CD4-positive, alpha-beta memory T cell (primary cell): ENCODE measurements at places on chromosomes 7 and 10. TPM values are rescaled to one million over a fixed set of nuclear protein-coding genes. Genes with fewer than 3 reads are reported as not detected.

Gene IL6
- not detected for polyA plus RNA-seq

Gene NPC1L1
- not detected for polyA plus RNA-seq

Gene NUTM2B
- polyA plus RNA-seq: 0.14 TPM

Gene CNPY1
- polyA plus RNA-seq: not detected

Gene GPR26
- not detected for polyA plus RNA-seq

DNA sequence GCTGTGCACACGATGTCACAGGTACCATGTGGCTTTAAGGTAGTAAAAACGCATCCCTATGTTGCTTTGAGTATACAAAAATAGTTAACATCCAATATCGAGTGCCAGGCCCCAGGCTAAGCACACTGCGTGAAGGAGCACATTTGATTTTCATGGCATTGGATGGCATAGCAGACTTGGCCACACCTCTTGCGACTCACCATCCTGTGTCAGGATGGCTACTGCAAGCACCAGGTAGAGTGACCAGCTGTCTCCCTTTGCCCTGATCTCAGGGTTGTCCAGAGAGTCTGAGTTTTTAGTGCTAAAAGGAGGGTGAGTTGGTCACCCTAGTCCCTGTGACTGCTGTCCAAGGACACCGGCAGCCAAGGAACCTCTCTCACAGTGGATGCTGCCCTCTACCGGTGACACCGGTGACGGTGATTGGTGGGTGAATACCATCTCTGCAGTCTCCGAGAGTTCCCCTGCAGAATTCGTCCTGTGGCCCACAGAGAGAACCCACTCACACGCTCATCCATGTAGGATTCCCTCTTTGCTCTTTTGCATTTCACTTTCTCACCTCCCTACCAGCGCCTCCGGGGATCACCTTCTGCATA is 76.1 kb downstream of the BICC1 start:
- H3K36me3 ChIP-seq: no peaks in the 10 kb centered on the region
- no peaks in the 10 kb centered on the region for H3K27me3 ChIP-seq
- no peak overlapping the region for H3K27ac ChIP-seq
- no peak for DNase-seq
- no peak overlapping the region for H3K4me3 ChIP-seq

GRCh38 chr10:51156926-51157325 is 82.6 kb downstream of the PRKG1 start:
- H3K27ac ChIP-seq: no peak overlapping the region
- H3K4me1 ChIP-seq: no peaks in the 10 kb centered on the region
- H3K36me3 ChIP-seq: no peaks in the 10 kb centered on the region
- H3K27me3 ChIP-seq: no peaks in the 10 kb centered on the region

DNA sequence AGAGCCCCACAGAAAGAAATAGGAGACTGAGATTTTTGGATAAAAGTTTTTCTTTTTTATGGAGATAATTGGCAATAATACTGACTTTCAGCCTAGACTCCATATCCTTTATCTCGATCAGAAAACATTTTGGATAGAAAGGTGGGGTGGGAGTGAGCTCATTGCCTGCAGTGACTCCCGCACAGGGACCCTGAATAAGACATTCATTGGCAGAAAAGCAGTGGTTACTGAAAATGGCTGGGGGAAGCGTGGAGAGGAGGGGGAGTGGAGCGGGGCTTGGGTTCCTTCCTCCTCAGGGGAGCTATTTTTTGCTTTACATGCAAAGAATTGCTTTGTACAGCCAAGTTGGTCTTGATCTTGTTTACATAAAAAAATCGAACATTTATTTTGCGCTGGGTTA is 90.4 kb upstream of the BMPER start:
- H3K4me3 ChIP-seq: no peak overlapping the region
- H3K27ac ChIP-seq: no peak overlapping the region
- no peaks in the 10 kb centered on the region for H3K27me3 ChIP-seq
- DNase-seq: no peak

GRCh38 chr10:18159557-18159956 is 19.3 kb downstream of the CACNB2 start:
- no peak for DNase-seq
- H3K27ac ChIP-seq: no peak overlapping the region
- no peaks in the 10 kb centered on the region for H3K4me1 ChIP-seq
- no peaks in the 10 kb centered on the region for H3K27me3 ChIP-seq
- H3K4me3 ChIP-seq: no peak overlapping the region

DNA sequence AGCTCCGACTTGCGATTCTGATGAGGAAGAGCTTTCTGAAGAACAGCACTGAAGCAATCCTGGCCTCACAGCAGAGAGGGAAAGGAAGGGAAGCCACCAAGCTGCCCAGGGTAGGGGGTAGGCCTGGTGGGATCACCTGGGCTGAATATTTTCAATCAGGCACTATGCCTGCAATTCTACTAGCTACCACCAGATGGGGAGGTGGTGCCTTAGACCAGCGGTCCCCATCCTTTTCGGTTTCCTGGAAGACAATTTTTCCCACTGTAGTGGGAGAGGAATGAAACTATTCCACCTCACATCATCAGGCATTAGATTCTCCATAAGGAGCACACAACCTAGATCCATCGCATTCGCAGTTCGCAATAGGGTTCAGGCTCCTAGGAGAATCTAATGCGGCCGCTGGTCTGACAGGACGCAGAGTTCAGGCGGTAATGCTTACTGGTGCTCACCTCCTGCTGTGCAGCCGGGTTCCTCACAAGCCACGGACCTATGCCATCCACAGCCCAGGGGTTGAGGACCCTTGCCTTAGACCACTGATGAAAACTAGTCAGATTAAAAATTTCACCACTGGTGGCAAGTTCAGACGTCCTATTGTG is 2.7 kb downstream of the LRRC20 start:
- no peak overlapping the region for H3K4me3 ChIP-seq
- peaks cover 13% of the 10 kb centered on the region for H3K4me1 ChIP-seq
- H3K27me3 ChIP-seq: no peaks in the 10 kb centered on the region
- no peak for DNase-seq

- no peak overlapping the region for H3K27ac ChIP-seq
- no peak for DNase-seq
- H3K4me1 ChIP-seq: no peaks in the 10 kb centered on the region
These were observed 408.0 kb downstream of the PLXNA4 start for GRCh38 chr7:132168239-132168638.
